CD4-positive, alpha-beta T cell treated with Interleukin-10 for 1 hour (primary cell): ENCODE measurements at places on chromosomes 6 and 20.

DNA sequence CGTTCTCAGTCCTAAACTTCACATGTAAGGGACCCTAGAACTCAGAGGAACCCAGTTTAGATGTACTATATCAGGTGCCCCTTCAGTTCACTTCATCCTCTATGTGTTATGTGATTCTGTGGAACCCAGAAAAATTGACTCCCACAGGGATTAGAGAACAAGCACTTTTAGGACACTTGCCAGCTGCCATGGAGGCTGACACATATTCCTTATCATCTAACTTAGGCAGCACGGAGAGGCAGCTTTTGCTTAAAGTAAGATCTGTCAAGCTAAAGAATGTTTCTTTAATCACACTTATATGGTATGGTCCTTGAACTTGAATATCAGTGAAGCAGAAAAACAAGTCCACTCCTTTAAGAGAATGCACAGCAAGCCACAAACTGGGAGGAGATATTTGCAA lies 701.5 kb upstream of the ID4 start:
- DNase-seq: no peak

DNA sequence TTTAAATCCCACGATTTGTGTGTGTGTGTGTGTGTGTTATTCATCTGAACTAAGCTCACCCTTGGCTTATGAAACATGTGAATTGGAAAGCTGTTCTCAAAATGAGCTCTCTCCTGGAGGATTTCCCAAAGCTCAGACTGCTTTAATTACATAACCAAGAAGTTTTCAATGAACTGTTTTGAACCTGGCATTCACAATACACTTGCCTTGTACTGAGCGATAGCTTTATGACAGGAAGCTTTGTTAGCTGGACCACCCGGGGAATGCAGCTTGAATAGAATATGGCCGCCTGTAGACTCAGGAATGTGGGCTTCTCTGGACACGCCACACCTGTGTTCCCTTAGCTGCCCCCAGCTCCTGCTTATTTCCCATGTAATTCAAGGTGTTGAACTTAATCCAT lies 71.4 kb upstream of the PREP start:
- DNase-seq: no peak

DNA sequence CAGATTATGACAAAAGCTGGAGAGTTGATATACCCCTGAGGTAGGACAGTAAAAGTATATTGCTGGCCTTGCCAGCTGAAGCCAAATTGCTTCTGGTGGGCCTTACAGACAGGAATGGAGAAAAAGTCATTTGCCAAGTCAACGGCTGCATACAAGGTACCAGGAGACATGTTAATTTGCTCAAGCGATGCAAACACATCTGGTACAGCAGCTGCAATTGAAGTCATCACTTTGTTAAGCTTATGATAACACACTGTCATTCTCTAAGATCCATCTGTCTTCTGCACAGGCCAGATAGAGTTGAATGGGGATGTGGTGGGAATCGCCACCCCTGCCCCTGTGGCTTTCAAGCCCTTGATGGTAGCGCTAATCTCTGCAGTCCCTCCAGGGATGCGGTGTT lies 40.4 kb upstream of the POPDC3 start:
- DNase-seq: no peak

DNA sequence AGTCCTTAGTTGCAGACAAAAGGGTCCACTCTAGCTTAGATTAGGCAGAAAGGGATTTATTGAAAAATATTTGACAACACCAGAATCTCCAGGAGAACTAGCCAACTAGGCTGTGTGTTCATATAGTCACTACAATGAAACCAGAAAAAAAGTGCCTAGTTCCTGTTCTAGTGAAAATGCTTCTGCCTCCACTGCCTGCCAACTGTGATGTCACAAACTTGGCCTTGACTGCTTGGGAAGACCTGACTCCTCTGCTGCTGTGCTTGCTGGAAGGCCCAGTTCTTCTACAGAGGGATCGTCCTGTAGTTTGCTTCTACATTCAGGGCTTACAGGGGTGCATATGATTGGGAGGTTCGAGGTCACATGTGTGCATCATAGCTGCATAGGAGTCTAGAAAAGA lies 40.3 kb upstream of the XRN2 start:
- DNase-seq: no peak

GRCh38 chr6:160378218-160378617 lies 30.0 kb downstream of the SLC22A3 start:
- no peak for DNase-seq

- DNase-seq: no peak
These were observed 14.5 kb downstream of the SNRNP48 start for GRCh38 chr6:7604506-7604905.

GRCh38 chr6:133546098-133546497 lies 304.9 kb downstream of the EYA4 start:
- no peak for DNase-seq

GRCh38 chr20:3786126-3786484 lies 435 bp downstream of the CENPB start:
- peak; percentile 50 for DNase-seq

DNA sequence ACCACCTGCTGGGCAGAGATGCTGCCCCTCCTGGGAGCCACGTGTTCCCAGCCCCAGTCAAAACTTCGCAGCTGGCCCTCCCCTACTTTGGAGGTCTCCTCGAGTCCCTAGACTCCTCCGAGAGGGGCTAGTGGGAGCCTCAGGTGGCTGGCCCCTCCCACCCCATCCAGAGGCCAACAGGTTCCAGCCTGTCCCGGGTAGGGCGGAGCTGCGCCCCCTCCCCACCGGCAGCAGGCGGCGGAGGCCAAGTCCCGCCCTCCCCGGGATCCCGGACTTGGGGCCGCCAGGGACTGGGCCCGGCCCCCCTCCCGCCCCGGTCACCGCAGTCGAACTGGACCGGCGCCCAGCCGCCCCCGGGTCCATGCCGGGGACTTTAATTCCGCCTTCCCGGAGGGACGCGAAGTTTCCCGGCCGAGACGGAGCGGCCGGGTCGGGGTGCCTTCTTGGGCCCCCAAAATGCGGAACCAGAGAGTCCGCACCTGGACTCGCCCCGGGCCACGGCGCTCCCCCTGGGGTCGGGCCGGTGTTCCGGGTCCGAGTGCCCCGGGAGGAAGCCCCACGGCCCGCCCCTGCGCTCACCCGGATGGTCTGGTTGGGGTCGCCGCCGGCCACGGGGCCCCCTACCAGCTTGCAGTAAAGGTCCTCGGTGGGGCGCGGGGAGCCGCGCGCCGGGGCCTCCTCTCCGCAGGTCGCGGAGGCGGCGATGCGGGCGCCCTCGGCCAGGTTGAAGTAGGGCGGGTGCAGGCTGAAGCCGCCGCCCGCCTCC lies 559 bp downstream of the LAMA5 start:
- no peak for DNase-seq

DNA sequence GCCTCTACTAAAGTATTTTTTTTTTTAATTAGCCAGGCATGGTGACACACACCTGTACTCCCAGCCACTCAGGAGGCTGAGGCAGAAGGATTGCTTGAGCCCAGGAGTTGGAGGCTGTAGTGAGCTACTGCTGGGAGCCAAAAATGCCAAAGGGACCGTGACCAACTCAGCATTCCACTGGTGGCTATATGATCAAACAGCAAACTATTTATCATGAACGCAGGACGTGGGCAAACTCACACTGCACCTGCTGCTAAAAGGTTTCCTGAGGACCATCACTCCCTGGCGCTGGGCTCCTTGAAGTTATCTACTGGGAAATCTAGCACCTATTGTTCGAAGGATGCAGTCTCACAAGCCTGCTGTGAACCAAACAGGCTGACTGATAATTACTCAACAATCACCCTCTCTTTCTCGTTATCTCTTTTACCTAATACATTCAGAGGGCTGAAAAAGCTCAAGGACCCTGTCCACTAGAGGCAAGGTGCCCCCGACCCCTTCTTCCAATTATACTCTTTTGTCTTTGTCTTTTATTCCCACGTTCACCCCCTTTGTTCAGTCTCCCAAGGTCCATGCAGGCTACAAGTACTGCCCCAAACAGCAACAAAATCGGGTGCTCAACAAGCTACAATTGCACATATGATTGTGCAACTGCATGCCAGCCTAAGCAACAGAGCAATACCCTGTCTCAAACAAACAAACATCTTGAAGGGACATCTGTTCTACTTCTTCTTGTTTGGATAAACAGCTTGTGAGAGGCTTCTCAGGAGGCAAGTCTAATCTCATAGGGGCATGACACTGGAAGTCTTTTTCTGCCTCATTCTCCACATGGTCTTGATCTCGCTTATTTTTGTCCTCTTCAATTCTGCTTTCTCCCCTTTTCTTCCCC lies 47.7 kb upstream of the PLN start:
- DNase-seq: no peak

DNA sequence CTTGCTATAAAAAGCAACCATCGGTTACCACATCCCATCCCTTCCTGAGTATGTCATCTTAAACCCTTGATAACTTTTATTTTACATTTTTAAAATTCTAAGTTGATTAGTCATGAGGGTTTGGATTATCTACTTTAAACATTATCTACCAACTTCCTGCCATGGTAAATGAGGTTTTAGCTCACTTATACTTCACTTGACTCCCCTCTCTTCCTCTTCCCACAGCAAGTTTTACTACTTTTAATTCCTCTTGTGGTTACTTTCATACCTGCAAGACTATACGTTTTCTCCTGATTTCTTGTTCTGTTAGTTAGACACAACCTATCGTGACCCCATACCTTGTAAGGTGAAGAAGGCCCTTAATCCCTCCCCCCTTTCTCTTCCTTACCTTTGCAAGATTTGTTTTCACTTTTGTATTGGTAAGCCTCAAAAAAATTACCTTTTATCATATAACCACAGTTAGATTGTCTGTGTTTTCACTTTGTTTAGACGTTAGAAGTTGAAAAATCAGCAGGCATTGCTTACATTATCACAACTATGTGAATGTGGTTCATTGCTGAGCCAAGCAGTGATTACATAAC lies 60.1 kb upstream of the OGFRL1 start:
- DNase-seq: peak; percentile 31

GRCh38 chr20:24943196-24943595 lies 5.9 kb upstream of the CST7 start:
- no peak for DNase-seq

GRCh38 chr6:45377043-45377553 lies 636 bp downstream of the SUPT3H start:
- DNase-seq: no peak

GRCh38 chr6:98576791-98577190 lies 257.6 kb upstream of the POU3F2 start:
- DNase-seq: no peak
